ENCODE measurements at places on chromosomes 13 and 19.

- DNase-seq = no peak
Observed at GRCh38 chr13:77751513-77752456, 54.3 kb downstream of the SLAIN1 start.

GRCh38 chr19:39341719-39342604 lies at the start of gene SAMD4B:
Gene SAMD4B (plus strand): TSS chr19:39342421. CDS start chr19:39356894, 14,473 bp downstream.
- peak; percentile 94 for DNase-seq

GRCh38 chr19:55097864-55098715 lies 19.3 kb downstream of the PPP1R12C start:
- DNase-seq = no peak

DNA sequence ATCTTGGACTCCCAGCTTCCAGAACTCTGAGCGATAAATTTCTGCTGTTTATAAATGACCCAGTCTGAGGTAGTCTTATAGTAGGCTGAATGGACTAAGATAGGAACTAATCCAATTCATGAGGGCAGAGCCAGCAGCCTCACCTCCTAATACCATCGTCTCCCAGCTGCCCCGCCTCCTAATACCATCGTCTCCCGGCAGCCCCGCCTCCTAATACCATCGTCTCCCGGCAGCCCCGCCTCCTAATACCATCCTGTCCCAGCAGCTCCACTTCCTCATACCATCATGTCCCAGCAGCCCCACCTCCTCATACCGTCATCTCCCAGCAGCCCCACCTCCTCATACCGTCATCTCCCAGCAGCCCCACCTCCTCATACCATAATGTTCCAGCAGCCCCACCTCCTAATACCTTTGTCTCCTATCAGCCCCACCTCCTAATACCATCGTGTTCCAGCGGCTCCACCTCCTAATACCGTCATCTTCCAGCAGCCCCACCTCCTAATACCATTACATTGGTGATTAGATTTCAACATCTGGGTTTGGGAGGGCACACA lies 2.4 kb upstream of the ARGLU1 start:
- no peak for DNase-seq

DNA sequence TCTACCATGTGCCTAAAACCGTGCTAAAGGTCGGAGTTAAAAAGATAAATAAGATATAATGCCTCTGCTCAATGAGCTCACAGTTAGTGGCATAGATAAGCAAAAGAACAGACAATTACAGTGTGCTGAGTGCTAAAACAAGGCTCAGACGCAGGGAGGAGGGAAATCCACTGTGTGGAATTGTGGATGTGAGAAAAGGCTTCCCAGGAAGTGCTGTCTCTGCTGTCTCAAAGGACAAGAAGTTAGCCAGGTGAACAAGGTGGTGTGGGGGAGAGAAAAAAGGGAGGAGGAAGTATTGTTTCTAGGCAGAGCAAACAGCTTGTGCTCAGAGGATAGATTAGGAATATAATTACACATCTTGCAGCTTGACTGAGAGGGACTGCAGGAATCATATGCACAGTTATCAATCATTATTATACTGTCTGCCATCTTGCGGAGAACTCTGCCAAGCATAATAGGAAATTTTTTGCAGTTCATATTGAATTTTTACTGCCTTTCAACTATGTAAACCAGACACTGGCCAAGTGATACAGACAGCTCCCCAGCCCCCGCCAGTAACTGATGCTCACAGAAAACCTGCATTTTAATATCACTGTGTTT lies 9.3 kb downstream of the C13orf42 start:
- no peak for DNase-seq

DNA sequence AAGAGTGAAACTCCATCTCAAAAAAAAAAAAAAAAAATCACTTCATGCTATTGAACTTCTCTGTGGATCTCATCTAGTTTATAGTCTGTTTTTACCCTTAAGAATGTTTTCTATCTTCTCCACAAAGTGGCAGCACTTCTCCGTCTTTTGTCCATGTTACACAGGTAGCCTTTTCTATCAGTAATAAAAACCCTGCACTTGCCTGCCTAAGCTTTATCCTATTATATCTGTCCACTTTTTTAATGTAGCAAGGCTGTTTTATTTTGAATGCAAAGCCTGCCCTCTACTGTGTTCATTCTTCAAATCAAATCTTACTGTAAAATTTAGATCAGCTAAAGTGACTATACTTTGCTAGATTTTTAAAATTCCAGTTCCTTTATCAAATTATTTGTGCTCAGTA lies 124.0 kb downstream of the STOML3 start:
- DNase-seq = no peak

DNA sequence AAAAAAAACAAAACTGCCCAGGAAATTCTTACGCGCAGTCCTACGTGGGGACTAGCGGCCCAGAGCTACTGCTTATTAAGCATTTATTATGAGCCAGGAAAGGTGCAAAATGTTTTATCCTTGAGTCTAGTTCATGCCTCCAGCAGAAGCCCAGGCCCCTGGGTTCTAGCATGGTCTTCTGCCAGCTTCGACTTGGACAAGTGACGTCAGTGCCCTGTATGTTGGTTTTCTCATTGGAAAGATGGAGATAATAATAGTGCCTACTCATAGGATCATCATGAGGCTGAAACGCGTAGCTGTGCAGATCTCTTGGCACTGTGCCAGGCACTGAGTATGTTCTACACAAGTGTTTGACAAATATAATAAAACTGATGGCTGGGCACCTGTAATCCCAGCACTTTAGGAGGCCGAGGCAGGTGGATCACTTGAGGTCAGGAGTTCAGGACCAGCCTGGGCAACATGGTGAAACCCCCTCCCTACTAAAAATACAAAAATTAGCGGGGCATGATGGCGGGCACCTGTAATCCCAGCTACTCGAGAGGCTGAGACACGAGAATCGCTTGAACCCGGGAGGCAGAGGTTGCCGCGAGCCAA lies 12.4 kb upstream of the SULT2B1 start:
- no peak for DNase-seq

DNA sequence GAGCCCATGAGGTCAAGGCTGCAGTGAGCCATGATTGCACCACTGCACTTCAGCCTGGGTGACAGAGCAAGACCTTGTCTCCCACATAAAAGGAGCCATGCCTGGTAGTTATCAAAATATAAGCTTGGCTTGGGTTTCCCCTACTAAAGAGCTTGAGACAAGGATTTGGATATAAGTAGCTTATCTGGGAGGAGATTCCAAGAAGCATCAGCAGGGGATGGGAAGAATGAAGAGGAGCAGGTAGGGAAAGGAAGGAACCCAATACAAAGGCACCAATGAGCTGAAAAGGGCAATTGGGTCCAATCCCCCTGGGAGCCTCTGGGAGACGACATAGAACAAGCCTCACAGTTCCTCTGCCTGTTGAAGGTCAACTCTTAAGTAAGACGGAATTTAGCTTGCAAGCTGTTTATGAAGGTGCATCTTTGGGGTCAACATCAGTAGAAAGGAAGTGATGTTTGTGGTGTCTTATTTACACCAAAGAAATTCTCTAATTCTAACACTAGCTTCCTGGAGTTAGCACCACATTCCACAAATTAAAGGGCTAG lies 7.4 kb upstream of the CLEC4G start:
- DNase-seq = no peak

- DNase-seq = no peak
Observed at GRCh38 chr19:389255-389934, 19.6 kb downstream of the C2CD4C start.

- DNase-seq = peak; percentile 68
Observed at GRCh38 chr19:12564016-12564664, 12.9 kb upstream of the ZNF564 start.

DNA sequence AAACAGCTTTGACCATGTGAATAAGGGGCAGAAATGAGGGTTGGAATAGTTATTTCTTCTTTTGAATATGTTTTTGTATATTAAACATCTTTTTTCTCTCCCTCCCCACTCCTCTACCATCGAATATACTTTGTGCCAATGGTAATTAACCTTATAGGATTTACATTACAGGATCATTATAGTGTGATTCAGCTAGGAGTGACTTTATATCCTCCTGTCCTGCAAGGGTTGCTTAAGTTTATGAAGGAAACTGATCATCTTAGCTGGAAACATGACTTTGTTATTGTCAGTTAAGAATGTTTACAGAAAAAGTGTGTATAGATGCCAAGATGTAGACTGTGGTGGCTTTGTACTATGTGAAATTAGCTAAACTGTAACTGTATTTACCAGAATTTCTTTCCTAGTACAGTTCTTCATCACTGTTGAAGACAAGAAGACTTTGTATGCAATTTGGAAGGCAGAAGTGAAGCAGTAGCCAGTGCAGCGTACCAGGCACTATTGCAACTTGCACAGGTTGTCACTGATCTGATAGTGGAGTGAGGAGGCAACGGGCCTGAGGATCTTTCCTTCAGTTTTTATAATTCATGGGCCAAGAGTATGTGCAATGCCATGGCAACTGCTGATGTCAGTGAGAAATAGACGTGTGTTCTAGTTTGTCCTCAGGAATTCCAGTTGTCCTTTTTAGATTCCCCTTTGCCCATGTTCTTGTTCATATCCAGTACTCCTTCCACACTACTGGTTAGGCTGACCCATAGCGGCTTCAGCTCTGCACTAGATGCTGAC lies 8.2 kb upstream of the PAN3 start:
- DNase-seq = no peak

GRCh38 chr19:1465191-1466016 lies 13.6 kb downstream of the C19orf25 start:
- DNase-seq = no peak

DNA sequence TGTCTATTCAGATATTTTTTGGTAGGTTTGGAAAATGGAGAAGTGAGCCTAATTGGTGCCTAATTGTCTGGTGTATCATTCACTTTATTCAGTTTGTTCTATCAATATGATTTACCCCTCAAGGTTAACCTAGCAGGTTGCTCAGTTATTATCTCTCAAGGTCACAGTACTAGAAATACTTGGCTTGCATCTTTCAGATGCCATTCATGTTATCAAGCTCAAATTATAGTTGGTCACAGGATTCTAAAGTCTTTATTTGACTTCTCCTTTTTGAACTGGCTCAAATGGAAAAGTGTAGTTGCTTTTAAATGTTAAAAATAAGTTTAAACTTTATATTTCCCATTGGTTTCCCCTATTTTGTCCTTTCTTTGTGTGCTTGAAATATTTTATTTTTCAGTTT lies 2.6 kb downstream of the KCNRG start:
- DNase-seq = no peak

DNA sequence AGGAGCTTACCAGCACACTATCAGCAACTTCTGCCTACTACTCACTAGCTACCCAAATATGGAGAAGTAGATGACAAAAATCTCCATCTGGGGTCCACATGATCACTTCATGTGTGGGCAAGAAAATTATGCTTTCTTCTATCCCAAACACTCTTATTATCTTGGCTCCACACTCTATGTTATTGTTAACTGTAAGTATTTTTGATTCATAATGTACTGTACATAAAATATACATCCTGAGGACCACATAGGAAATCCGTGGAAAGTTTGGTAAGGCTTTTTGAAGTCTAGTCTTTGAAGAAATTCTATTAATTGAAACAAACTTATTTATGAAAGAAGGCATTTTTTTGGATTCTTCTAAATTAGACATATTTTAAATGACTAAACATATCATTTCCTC lies 378.8 kb downstream of the DACH1 start:
- DNase-seq = no peak

DNA sequence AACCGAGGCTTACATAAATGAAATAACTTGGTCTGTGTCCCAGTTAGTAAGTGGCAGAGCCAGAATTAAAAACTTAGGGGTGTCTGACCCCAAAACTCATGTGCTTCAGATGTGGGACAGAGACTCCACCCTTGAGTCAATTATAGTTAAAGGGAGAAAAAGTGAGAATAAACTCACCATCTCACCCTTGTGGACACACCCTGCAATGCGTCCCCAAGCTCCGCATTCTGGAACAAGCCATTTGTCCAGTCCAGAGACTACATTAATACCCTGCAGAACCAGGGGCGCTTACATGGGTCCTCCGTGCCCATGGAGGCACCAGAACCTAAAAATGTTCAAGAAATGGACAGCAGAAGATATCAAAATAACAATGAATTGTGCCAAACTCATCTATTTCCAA lies 207.0 kb upstream of the ZNF507 start:
- no peak for DNase-seq

- no peak for DNase-seq
Observed at GRCh38 chr19:29089315-29089870, 123.6 kb downstream of the UQCRFS1 start.

All from bone marrow (tissue), 2 donors.